Hepatocyte (in vitro differentiated cells): ENCODE measurements at places on chromosomes 6 and 20. TPM values are rescaled to one million over a fixed set of nuclear protein-coding genes. Genes with fewer than 3 reads are reported as not detected.

DNA sequence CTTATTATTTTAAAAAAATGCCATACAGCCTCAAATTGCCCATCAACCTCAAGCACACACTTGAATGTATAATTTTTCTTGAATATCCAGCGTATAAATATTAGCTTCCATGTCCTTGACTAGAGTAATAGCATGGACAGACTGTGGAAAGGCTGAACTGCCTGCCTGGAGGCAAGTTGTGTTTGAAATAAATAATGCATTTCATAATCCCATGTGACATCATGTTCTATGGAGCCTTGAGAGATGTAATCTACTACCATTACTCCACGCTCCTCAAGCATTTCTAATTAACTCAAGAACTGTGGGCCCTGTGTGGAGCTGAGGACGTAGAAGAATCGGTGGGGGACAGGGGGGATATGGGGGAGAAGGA is 94.2 kb downstream of the CDS2 start:
- no peak for DNase-seq

- DNase-seq, result no peak
Measured at GRCh38 chr6:129853996-129854711, 7.0 kb downstream of the TMEM244 start.

GRCh38 chr20:42099101-42099500 is 480.9 kb upstream of the CHD6 start:
- DNase-seq, result no peak

GRCh38 chr6:11628562-11628961 is 91.0 kb downstream of the TMEM170B start:
- DNase-seq, result no peak

- DNase-seq, result no peak
Measured at GRCh38 chr6:52426667-52427066, 6.5 kb downstream of the EFHC1 start.

DNA sequence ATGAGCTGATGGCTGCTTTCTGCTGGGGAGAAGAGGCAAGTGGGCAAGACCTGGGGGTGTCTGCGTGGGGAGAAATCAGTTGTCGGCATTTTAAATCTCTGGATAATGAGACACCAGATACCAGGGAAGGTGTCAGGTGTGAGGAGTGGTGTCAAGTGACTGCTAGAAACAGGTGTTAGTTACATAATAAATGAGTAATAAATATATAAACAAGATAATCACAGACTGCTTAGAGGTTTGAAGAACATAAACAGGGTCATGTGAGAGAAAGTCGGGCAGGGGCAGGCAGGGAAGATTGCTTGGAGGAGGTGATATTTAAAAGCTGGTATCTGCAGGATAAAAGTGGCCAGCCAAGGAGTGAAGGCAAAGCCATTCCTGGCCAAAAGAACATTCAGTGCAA is 87.2 kb upstream of the RIN2 start:
- DNase-seq, result no peak

- no peak for DNase-seq
Measured at GRCh38 chr6:78832091-78832808, 35.1 kb upstream of the IRAK1BP1 start.

- DNase-seq, result no peak
Measured at GRCh38 chr6:12993283-12993898, 276.8 kb downstream of the PHACTR1 start.

- DNase-seq, result no peak
Measured at GRCh38 chr6:71452697-71453370, 164.2 kb downstream of the OGFRL1 start.

DNA sequence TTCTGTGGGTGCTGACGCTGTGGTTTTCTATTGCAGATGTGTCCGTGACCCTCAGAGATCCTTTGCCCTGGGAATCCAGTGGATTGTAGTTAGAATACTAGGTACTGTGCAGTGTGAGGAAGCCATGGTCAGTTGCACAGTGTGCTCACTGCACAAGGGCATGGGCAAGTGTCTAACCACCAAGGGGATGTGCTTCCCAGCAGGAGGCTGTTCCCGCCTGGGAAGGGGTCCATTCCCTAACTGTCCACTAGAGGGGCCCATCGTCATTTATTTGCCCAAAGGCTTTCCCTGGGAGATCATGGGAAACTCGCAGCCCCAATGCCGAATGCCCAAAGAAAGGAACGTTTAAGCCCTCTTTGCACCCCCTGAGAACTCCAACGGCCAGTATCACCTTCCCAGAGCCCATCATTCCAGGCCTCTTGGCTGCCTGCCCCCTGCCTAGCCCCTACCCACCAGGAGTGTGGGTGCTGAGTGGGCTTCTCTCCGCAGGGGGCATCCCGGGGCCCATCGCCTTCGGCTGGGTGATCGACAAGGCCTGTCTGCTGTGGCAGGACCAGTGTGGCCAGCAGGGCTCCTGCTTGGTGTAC is 26.2 kb downstream of the SLCO4A1 start:
- peak; percentile 85 for DNase-seq

GRCh38 chr6:74899416-74899815 is 306.4 kb downstream of the COL12A1 start:
- no peak for DNase-seq

GRCh38 chr20:20593447-20594170 is 118.8 kb downstream of the RALGAPA2 start:
- DNase-seq, result peak; percentile 73

- DNase-seq, result no peak
Measured at GRCh38 chr6:19320111-19320581, 517.0 kb upstream of the ID4 start.

- peak; percentile 35 for DNase-seq
Measured at GRCh38 chr6:27757307-27757706, 154.9 kb downstream of the OR2B2 start.

DNA sequence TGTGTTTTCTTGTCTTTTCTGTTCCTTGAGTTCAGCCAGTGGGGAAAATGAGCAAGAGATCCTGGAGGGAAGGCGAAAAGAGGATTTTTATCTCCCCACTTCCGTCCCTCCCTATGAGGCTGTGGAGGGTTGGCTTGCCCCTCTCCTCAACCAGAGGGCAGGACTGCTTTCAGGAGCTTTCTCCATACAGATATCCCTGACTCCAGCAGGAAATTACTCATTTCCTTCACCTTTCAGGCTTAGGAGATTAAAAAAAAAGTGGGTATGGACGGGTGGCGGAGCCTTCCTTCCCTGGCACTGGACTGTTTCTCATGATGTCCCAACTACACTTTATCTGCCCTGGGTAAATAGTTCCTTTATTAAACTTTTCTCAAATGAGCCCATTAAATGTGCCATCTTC is 241.2 kb downstream of the FRK start:
- DNase-seq, result no peak

DNA sequence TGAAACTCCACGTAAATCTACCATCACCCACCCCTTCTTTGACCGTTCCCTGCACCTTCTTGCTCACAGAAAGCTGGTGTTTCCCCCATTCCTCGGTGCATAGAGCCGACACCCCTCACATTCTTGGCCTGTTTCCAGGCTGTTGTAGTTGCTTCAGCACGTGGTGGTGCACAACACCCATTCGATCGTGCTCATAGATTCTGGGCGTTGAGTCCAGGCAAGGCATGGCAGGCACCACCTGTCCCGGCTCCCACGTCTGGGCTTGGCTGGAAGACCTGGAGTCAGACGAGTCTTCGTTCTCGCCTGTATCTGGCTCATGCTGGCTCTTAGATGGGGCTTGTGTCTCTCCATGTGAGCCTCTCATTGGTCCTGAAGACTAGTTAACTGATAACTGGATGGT is 100.6 kb downstream of the FAM120B start:
- DNase-seq, result no peak

Gene SLC26A8
- 0.48 TPM in 1 of 2 replicates, not detected in the other for total RNA-seq

Gene FUT9
- 0.87 and 1.0 TPM in 2 replicates for total RNA-seq

Gene CD83
- 3.9 and 6.2 TPM in 2 replicates for total RNA-seq
